ENCODE measurements at places on chromosomes 4 and X.

DNA sequence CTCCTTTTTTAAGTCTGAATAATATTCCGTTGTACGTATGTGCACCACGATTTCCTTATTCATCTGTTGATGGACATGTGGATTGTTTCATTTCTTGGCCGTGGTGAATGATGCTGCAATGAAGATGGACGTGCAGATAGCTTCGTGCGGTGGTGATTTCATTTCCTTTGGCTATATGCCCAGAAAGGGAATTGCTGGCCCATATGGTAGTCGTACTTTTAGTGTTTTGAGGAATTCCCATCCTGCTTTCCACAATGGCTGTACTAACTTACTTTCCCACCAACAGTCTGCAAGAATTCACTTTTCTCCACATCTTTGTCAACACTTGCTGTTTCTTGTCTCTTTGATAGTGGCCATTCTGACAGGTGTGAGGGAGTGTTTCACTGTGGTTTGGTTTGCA is 12.8 kb downstream of the ZFP42 start:
- DNase-seq, result no peak

DNA sequence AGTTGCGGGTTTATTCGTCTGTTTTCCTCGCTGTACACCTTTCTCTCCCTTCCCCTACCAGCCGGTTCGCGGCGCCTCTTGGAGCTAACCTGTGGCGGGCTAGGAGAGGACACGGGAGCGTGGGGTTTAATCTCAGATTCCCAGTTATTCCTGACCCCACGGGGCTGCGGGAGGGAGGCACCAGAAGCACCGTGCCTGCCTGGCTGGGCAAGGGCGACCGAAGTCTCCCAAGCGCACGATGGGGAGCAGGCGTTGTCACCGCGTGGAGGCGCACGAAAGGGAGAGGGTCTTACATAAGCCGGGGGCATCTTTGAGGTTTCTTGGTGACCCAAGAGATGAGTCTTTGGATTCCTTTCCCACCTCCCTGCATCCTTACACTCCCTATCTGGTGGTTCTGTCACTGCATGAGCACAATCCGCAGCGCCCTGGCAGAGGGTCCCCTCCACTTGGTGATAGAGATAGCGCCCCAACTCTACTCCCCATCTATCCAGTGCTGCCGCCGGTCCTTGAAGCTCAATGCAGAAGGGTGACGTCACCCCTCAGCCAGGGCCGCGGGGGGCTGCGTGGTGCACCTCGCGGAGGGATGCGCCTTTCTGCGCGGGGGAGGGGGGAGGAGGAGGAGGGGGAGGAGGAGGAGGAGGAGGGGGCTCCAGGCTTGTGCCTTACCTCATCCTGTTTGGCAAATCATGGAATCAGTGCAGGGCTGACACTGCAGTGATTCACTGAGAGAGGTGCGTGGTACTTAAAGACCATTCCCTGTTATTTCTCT is 793 bp downstream of the TSPAN7 start:
- DNase-seq, result peak; percentile 9

DNA sequence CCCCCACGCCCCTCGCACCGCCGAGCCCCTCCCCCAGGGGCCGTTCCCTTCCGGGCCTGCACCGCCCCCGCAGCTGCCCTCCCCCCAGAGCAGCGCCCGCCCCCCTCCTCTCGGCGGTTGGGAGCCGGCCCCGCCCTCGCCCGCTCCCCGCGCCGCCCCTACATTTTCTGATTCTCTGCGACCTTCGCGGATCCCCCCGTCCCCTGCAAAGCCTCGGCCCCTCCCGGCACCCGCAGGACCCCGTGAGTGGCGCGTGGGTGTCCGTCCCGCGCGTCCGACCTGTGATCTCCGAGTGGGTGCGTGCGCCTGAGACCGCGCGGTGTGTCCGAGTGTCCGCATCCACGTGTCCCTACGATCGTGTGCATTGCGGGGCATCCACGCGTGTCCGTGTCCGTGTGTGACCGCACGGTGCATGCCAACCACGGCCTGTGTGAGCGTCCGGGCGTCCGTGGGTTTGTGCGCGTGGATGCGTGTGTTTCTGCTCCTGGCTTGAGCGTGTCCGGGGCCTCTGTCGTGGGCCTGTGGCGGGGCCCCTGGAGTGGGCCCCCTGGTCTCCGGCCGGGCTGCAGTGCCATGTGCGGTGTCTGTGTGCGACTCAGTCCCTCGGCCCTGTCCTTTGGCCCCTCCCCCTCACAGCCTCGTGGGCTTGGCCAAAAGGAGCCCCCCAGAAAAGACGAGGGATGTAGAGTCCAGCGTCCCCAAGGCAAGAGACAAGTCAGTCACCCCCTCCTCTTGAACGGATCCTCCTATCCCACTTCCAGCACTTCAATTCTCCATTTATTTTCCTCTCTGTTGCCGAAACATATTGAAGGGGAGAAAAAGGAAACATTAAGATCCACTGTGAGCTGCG is 8.8 kb upstream of the NKX1-1 start:
- DNase-seq, result peak; percentile 3

DNA sequence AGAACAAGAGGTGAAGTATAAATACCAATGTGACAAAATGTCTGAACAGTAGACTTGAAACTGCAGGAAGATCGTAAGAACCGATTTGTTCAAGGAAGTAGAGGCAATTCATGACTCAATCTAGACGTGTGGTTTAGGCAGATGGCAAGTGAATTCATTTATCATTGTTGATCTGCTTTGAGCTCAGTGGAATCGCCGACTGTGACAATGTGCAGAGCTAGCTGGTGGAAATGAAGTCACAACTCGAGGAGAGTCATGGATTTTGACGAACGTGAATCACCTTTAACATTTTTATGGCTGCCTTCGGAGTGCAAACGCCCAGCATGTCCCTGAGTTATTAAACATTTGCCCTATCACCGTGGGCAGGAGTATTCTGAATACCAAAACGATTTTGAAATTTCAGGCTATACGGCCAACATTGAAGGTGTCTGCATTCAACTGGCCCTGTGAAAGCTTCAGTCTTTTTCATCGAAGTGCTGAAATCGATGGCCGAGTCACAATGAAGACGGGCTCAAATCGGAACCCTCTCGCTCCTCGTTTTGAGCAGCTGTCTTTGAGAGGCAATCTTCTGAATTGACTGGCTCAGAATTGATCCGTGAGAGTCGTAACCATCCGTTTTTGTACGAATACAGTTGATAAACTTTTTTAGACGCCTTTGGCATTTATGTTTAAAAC is 689 bp upstream of the OGT start:
- peak; percentile 52 for DNase-seq

DNA sequence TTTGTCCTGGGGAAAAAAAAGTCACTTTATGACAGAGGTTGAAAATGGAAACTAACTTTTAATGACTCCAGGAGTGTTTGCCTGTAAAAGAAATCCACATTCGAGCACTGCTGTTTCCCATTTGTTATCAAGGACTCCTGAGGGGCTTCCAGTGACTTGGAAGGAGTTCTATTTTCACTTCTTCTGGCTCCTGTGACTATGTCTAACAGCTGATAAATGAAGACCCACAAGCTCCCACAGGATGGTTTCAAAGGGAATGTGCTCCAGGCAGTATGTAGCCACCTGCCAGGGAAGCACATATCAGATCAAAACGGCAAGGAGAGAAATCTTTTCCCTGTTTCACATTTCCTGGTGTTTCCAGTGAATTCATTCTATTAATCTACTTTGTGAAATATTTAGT is 159.8 kb upstream of the FAM241A start:
- no peak for DNase-seq

DNA sequence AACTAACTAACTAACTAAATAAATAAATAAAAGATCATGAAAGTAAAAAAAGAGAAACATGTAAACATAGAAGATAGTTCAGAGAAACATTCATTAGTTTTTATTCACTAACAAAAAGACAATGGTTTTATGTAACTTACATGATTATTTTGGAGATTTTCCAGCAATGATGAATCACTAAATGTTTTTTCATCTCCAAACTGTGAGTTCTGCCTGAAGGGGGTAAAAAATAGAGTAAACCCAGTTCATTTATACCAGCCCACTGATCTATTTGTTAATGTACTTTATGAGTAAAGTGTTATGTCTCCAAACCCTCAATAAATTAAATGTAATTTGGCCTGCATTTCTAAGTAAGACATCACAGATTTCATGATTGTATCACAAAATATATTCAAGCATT is 101.1 kb downstream of the ATP8A1 start:
- DNase-seq, result no peak

DNA sequence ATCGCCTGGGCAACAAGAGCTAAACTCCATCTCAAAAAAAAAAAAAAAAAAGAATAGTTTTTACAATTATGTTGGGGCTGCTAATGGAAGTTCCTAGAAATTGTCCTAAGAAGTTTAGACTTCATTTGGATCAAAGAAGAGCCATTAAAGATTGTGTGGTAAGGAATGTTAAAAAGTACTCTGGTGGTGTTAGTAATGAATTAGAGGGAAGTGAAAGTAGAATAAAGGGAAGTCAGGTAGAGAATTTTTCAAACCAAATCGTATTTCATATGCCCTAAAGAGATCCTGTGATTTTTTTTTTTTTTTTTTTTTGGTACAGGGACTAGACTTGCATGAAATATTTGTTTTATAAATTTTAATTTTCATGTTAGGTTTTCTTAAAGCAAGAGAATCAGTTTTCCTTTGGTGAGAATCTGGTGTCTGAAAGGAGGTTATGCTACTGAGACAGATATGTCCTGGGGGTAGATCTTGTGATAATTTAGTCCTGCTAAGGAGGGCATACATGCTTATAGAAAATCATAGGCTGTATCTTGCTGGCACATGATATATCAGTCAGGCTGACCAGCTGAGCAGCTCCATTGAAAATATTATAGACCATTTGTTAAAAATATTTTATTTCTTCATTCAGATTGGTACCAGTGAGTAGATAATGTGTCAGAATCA is 10.7 kb downstream of the SEC24B start:
- no peak for DNase-seq

GRCh38 chr4:23970201-23970850 is 80.5 kb upstream of the PPARGC1A start:
- no peak for DNase-seq

DNA sequence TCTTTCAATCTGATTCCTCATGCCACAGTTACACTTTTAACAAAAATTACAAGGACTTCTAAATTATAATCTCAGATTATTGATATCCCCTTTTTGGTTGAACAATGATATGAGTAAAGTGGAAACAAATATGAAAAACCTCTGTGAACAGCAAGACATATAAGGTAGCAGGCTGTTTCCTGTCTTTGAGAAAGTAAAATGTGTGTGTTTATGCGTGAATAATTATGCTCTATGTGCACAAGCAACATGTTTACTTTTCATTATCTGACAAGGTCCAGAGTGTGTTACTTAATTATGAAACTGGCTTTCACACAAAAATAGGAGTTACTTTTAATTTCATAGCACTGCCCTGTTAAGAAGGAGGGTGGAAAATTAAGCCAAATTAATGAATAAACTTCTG is 43.1 kb downstream of the DDIT4L start:
- DNase-seq, result no peak

GRCh38 chr4:38424151-38424871 is 239.7 kb upstream of the KLF3 start:
- DNase-seq, result no peak

DNA sequence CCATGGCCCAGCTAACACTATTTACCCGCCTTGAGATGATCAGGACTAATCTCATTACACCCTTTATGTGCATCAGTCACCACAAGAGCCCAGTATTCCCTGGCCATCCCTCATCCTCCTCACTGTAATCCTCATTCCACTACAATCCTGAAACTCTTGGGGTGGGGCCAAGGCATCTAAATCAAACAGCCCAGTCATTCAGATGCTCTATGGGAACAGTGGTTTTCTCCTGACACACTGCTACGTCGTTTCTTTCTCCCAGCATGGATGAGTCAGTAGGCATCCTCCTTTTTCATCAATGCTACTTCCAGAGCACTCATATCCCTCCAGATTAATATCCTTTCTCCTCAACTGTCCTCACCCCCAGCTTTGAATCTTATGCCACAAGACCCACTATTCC is 5.6 kb downstream of the SDAD1 start:
- DNase-seq, result no peak

GRCh38 chr4:40058121-40058520 is 1.5 kb downstream of the N4BP2 start:
- no peak for DNase-seq

GRCh38 chr4:51890760-51891159 is 47.8 kb downstream of the DCUN1D4 start:
- no peak for DNase-seq

- DNase-seq, result no peak
Observed at GRCh38 chrX:57915680-57916079, 5.4 kb upstream of the ZXDA start.

GRCh38 chrX:75156531-75156945 is 455 bp upstream of the ABCB7 start:
- no peak for DNase-seq
